Stimulated activated CD4-positive, alpha-beta T cell treated with anti-CD3 and anti-CD28 coated beads, Interleukin-1b, Interleukin-23, amount 100 ng/mL, for 1 hour (primary cell): ENCODE measurements at places on chromosomes 4 and X.

DNA sequence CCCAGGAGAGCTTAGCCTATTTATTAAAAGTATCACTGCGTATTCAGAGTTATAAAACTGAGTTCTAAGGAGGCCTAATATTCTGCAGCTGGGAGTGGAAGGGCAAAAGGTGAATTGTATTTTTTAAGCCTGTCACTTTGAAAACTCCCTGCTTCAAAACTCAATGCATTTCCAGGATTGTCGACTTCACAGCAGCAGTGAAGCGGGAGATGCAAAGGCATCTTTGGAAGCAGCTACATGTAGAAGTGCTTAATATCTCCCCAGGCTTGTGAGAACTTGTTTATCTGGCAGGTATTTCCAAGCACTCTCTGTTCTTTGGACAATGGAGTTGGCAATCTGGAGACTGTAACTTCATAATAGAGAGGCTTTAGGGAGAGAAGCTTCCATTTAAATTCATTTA lies 717.5 kb upstream of the SLIT2 start:
- DNase-seq: no peak

GRCh38 chr4:175997291-175997690 lies 68.3 kb upstream of the WDR17 start:
- no peak for DNase-seq

GRCh38 chrX:43809463-43809862 lies 72.8 kb downstream of the MAOB start:
- no peak for DNase-seq

DNA sequence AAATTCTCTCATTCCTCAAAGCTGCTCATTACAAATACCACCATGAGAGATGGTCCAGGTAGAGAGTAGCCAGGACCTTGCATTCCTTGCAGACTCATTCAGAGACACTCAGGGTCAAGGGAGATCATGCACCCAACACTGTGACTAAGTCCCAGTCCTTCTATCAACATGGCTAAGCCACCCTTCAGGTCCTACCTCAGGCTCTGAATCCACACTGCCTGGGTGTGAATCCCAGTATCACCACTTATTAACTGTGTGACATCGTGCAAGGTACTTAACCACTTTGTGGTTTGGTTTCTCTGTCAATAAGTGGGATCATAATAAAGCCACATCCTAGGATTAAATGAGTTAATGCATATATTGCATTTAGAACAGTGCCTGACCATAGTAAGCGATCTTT lies 124.1 kb upstream of the NEIL3 start:
- no peak for DNase-seq

DNA sequence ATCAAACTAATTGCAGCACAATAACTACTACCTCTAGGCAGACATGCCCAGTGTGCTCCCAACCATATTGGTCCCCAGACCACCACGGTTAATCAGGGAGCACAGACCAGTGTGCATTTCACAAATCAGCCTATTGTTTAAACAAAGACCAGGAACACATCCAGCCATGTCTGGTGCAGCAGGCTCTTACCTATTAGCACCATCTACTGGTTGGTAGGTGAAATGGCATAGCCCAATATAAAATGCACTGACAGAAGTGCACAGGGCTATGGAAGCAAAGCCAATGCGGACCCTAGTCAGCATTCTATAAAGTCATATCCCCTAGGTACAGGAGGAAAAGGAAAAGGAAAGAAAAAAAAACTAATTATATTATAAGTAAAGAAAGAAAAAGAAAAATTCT lies 15.5 kb upstream of the CYLC1 start:
- DNase-seq: no peak

DNA sequence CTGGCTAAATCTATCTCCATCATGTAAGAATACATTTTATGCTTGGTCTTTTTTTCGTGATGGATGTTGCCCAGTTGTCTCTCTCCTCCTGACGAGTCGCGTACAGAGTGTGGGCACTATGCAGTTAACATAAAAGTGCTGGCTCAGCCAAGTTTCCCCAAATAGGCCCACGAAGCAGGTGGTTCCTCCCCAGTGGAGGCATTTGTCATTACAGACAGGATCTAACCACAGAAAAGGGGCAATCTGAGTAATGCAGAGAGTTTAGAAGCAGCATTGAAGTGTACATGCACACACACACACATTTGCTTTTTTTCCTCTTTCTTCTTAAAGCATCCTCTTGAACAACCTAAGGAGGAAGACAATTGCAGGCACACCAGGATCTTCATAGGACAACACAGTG lies 188.7 kb upstream of the VCX start:
- no peak for DNase-seq

DNA sequence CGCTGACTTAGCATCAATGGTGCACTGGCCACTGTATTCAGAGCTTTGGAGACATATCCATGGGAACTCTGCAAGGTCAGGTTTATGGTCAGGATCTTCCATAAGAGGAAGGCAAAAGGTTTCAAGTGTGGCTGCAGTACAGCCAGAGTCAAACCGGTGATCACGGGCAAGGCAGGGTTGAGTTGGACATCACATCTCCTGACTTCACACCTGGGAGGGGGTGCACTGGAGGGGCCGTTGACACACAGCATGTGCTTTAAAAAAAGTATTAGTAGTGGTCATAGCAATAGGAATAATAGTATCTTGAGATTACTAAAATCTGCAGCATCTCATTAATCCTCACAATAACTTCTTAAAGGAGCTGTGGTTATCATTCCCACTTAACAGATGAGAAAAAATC lies 28.9 kb upstream of the MAN2B2 start:
- no peak for DNase-seq

GRCh38 chrX:74525116-74525515 lies 89.3 kb downstream of the RLIM start:
- DNase-seq: no peak

DNA sequence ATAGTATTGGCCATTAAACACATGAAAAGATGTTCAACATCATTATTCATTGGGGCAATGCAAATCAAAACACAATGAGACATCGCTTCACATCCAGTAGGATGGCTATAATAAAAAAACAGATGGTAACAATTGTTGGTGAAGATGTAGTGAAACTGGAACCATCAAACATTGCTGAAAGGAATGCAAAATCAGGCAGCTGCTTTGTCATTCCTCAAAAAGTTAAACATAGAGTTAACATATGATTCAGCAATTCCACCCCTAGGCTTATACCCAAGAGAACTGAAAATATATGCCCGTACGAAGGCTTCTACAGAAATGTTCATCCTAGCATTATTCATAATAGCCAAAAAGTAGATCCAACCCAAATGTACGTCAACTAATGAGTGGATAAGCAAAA lies 144.0 kb upstream of the NAP1L5 start:
- no peak for DNase-seq

DNA sequence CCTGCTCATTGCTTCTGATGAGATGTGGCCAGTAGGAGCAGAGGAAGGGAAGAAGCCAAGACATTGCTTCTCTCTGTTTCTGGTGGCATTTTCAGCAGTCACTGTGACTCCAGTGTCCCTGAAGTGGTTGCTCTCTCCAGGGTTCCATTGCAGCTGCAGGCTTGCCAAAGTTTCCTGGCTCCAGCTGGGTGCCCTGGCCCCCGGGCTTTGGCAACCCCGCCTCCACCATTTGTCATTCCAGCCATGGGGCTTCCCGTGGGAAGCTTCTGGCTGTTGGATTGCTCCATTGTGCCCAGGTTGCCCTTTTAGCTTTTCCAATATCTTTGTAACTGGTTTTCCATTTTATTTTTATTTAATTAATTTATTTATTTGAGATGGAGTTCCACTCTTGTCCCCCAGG lies 12.7 kb downstream of the FGFBP1 start:
- no peak for DNase-seq

GRCh38 chr4:141109983-141110382 lies 23.3 kb downstream of the RNF150 start:
- DNase-seq: no peak

GRCh38 chrX:118521435-118521834 lies 25.8 kb downstream of the DOCK11 start:
- no peak for DNase-seq

DNA sequence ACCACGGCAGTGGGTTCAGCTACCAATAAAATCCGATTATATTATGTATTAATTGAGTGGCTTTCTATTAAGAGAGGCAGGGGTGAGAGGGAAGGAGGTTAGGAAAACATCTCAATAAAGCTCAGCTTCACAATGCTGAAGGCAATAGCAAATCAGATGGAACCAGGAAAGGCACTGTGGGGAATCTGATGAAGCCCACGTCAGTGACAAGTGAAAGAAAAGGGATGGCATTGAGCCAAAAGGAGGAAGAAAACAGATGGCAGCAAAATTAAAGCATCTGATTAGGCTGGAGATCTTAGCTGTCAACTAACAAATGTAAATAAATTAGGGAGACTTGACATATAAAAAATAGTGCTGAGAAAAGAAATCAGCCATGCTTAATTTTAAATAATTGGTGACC lies 180.9 kb downstream of the RASL11B start:
- no peak for DNase-seq

DNA sequence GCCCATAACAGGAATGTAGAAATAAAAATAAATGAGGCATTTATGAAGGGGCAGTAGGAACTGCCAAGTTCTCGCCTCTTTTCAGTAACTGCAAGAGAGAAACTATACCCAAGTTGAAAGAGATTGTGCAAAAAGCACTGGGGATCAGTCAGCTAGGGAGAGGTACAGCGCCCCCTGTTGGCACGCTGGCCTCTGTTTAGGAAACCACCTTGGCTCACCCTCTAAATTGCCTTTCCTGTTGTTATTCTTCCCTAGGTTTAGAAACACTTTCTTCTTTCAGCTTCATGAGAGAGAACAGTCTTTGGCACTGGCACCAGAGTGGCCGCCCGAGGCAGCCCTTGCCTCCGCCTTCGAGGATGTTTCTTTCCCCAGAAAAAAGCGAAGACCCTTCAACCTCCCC lies 348.5 kb downstream of the MID1IP1 start:
- no peak for DNase-seq

DNA sequence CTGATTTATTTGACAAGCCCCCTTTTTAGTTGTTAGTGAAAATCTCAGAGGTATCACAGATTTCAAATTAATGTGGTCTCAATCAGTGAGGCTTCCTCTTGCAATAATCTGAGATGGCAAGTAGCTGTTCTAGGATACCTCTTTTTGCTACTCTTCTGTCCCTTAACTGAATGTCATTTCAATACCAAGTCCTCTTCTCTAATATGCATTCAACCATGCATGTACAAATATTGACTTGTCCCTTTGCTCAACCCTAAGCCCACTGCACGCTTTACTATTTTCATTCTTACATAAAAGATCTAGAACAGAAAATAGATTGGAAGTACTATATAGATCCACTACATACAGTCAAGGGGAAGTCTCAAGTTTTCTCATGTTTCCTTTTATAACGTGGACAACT lies 164.2 kb downstream of the CBR4 start:
- no peak for DNase-seq

- DNase-seq: no peak
These were observed 53.7 kb downstream of the PRKX start for GRCh38 chrX:3659761-3660160.

DNA sequence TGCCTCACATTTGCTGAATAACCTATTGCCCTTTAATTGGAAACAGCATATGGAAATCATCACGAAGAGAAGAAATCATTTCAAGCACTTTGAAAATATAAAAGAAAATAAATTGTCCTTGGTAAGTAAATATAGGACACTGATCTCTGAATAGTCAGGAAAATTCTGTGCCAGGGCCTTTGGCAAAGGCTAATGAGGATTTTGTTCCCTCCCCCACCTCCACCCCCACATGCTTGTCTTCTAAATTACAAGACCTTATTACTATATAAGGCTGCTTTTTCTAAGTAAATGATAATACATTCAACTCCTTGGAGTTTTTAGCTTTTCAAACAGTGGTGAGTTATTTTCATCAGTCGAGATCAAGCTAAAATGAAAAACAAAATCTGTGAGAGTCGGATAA lies 15.8 kb downstream of the SYNPO2 start:
- DNase-seq: no peak

DNA sequence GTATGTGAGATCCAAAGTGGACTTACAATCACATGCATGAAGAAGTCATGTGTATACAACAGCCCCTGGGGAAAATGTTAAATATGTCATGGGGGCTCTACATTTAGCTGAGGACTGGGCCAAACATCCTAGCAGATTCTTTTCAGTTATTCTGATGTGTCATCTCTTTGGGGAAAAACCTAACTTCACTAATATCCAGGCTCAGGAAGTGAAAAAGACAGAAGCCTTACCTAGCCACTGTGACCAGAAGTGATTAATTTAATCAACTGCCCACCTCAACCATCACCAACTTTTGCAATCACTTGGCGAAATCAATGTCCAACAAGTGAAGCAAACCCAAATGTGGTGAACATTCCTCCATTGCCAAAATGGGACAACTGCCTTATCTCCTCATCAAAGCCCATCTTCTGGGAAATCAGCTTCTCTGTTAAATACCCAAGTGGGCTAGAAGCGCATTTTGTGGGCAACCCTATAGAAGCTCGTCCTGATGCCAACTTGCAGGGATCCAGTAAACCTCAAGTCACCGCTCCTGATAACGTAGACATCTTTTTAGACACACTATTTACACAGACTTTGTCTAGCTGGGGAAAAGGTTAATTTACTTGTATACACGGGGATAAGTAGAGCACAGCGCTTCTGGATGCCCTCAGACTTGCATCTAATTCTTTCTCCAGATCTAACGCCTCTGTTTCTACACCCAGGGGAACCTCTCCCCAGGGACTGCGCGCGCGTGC lies 1.4 kb upstream of the HHIP start:
- no peak for DNase-seq

GRCh38 chr4:314296-314903 lies 9.1 kb upstream of the ZNF732 start:
- DNase-seq: no peak

- no peak for DNase-seq
These were observed 810 bp downstream of the SPRY1 start for GRCh38 chr4:123397144-123398065.

DNA sequence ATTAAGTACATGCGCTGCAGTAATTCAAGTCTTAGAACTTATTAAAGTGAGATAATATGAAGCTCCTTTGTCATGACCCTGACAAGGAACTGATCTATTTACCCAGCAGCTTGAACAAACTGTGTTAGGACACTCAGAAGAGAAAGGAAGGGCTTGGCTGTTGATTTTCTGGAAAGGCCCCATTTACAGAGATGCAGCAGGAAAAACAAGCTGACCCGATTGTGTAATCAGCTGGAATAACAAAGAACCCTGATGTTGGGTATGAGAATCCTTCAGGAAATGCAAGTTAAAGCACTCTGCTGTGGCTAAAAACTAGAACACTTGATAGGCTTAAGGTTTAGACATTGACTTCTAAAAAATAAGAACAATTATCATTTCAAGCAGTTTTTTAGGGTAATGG lies 64.8 kb downstream of the TBC1D9 start:
- DNase-seq: no peak

GRCh38 chr4:143253166-143253565 lies 68.4 kb downstream of the USP38 start:
- DNase-seq: no peak
